ENCODE measurements at places on chromosomes 7 and 10.

DNA sequence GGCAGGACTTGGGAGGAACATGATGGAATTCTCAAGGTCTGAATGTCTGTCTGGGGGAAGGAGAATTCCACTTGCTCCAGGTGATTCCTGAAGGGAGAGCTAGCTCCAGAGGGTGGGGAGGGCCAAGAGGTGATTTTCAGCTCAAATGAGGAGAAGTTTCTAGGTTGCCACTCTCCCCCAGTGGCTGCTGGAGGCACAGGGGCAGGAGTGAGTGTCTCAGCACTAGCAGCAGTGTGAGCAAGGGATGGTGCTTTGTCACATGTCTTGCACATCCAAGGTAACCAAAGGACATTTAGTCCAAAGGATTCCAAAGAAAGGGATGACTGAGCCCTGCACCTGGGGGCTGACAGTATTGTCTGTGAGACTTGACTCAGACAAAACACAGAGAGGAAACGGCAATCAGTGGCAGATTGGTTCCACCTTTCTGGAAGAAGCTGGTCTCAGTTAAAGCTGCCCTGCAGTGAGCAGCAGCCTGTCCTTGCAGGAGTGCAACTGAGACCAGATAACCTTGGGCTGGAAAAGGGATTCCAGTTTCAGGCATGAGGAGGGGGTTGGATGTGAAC, 51.2 kb upstream of the PCBD1 start:
- DNase-seq, result no peak

DNA sequence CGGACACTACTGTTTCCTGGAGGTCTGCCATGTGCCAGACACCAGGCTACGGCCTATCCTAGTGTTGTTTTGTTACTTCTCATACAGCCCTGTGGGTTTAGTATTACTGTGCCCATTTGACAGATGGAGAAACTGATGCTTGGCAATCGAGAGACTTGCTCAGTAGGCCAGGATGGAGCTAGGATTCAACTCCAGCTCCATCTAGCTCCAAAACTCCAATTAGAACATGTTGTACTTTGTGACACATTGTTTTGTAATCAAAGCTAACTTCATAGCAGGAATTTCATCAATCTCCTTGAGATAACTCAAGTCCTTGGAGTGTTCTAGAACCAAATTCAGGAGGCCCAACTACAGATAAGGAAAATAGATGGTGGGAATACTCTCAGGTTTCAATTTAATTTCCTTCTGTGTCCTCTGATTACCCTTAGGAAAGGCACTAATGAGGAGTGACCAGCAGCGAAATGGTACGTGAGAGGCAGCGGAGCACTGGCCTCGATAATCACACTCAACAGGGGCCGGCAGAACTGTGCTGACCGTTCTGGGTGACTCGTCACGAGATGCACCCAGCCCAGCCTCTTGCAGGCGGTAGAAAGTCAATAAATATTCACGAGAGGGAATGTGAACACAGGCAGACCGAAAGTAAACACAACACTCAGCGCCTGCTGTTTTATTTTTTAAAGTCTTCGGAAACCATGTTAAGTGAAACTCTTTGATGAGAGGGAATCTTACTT, 269.6 kb upstream of the NEBL start:
- DNase-seq, result no peak

GRCh38 chr7:2583798-2584580, 25.2 kb downstream of the IQCE start:
- DNase-seq, result no peak

GRCh38 chr7:51222916-51223315, 93.7 kb downstream of the COBL start:
- DNase-seq, result no peak

DNA sequence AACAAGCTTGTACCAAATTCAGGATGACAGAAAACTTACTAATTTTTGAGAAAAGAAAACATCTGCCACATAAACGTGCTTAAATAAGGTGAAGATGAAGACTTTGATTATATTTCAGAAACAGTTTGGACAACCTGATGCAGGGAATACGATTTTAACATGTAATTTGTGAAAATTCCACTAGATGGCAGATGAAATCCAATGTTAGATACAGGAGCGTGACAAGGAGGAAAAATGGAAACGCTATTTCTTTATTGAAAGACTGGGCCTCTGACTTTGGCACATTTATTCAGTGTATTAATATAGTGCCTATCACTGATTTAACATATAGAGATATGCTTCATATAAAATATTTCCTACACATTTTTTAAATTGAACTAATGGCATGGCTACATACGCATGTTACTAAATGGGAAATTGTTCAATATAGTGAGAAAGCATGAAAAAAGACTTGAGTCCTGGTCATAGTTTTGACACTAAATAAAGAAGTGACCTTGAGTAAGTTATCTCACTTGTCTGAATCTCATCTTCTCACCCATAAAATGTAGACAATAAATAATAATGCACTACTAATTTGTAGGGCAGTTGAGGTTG, 60.7 kb downstream of the CD36 start:
- DNase-seq, result no peak

All from stimulated activated CD4-positive, alpha-beta T cell treated with anti-CD3 and anti-CD28 coated beads, TNF-alpha, amount 100 ng/mL, for 4 hours (primary cell).